ENCODE measurements at places on chromosomes 13 and 19.

DNA sequence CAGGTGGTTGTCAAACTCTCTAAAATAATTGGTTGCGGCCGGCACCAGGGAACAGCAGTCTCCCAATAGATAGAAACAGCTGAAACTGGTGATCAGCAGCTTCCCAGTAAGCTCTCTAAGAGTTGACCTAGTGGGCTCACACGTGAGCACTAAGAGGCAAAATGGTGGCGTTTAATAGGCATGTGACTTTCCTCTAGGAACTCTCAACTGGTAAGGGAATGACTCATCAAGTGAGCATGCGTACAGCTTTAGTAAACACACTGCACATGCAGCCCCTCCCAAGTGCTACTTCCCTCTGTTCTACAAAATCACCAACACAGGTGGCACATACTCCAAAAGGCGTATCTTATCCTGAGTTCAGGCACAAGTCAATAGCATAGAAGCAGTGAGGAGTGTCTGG, 41.7 kb downstream of the TNFSF11 start:
- no peak for DNase-seq

GRCh38 chr19:16074488-16075365, 1.6 kb upstream of the TPM4 start:
- DNase-seq: no peak

DNA sequence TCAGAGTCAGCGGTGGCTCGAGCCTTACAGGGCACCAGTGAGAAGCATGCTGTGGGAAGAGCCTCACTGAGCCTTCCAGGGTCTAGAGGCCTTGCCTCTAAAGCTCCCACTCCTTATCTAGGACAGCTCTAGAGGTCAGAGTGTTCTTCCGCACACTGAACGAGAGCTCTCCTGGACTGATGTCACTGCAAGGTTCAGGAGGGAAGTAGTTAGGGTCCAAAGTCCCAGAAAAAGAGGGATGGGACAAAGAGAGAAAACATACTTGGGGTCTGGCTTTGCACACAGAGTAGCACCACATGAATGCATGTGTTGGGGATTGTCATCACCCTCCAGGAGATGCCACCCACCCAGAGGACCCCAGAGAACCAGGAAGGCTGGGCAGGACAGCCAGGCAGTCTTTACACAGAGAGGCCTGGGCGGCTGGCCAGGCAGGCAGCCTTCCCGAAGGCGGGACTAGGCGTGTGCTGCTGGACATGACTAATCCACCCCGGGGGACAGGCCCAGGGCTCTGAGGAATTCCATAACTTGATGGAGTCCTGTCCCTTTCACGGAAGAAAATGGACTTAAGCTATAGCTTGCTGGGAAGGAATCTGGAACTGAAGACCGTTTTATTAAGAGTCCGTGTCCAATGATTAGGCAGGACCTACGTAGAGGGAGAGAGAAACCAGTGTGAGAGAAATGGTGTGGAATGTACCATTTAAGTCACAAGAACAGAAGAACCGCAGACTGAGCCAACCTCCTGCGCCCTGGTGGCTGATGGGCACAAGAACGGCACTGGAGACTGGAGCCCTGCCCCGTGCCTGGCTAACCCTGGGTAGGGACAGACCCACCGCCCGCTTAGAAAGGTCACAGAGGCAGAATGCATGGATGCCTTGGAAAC, 16.6 kb upstream of the EPHX3 start:
- DNase-seq: no peak

- no peak for DNase-seq
Measured at GRCh38 chr13:36412736-36413135, 19.6 kb upstream of the CCNA1 start.

DNA sequence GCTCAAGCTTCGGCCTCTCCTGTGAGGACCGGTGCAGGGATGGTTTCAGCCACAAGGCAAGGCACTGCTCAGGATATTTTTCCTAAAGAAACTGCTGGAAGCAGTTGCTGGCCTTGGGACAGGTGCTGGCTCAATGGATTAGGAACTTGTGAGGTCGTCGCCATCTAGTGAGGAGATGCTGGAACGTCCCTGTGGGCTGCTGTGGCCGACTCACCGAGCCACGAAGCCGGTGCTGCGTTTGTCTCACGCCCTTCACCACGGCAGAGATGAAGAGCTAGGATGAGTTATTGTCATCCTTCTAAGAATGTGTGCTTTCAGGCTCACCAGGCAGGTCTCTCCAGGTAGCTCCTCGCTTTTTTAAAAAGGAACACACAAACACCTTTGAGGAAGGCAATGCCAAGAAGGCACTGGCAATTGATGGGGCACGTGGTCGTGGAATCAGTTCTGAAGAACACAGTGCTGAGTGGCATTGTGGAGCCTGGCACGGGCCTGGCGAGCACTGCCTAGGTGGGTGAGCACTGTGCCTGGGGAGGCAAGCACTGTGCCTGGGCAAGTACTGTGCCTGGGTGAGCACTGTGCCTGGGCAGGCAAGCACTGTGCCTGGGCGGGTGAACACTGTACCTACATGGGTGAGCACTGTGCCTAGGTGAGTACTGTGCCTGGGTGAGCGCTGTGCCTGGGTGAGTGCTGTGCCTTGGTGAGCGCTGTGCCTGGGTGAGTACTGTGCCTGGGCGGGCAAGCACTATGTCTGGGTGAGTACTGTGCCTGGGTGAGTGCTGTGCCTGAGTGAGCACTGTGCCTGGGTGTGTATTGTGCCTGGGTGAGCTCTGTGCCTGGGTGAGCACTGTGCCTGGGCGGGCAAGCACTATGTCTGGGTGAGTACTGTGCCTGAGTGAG, 140.4 kb downstream of the TEX29 start:
- DNase-seq: peak; percentile 20
